ENCODE measurements at places on chromosomes 3 and 15.

DNA sequence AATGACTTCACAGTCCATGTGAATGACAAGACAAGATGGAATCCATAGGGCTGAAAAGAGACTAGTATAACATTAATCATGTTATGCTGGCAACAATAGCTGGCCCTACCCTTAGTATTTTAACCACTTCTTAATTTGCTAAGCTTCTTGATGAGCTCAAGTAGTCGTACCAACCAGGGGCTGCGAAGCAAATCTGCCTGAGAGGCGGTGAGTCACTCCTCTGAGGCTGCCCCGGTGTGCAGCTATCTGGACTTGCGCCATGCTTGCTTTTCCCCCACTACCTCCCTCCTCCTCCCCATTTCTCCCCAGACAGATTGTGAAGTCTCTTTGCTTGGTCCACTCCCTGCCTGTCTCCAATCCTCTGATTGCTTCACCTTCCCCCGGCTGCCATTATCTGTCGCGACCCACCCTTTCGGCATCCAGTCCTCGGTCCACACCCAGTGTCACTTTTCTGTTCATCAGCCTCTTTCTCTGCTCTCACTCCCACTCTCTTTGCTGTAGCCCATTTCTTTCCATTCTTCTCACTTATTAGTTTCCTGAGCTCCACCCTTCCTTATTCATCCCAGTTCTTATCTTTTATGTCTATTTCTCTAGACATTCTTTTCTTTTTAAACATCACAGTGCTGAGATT is 42.7 kb downstream of the DUT start:
- DNase-seq: peak; percentile 49

DNA sequence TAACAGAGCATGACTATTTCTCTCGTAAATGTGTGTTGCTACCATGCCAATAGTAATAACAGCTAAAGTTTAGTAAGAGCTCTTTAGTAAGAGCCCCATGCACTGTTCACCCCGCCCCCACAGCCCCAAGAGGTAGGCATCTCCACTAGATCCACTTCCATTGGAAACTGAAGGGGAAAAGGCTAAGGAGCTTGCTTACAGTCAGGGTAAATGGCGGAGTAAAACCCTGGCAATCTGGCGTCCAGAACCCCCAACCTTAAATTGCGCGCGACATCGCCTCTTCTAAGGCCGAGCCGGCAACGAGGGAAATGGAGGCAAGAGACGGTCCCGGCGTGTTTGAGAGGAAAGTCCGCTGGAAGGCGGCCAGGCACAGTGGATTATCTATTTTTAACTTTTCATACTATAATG is 654 bp upstream of the C3orf38 start:
- DNase-seq: no peak

DNA sequence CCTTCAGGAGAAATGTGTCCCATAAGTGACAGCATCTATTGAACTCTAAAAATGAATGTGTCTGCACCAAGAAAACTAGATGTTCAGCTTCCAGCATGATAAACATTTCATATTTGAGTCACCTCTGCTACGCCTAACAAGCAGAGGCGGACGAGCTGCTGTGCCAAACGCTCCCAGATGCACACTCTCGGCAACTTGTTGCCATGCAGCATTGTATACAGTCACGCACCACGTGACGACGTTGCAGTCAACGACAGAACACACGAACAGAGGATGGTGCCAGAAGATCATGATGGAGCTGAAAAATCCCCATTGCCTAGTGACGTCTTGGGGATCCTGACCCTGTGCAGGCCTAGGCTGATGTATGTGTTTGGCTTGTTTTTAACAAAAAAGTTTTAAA is 137.5 kb downstream of the XXYLT1 start:
- DNase-seq: no peak

- no peak for DNase-seq
Observed at GRCh38 chr3:45596290-45596791, 1.8 kb downstream of the LIMD1 start.

GRCh38 chr3:170220871-170221270 is 1.4 kb upstream of the PRKCI start:
- no peak for DNase-seq

- DNase-seq: no peak
Observed at GRCh38 chr3:8555113-8555661, 53.6 kb downstream of the LMCD1 start.

DNA sequence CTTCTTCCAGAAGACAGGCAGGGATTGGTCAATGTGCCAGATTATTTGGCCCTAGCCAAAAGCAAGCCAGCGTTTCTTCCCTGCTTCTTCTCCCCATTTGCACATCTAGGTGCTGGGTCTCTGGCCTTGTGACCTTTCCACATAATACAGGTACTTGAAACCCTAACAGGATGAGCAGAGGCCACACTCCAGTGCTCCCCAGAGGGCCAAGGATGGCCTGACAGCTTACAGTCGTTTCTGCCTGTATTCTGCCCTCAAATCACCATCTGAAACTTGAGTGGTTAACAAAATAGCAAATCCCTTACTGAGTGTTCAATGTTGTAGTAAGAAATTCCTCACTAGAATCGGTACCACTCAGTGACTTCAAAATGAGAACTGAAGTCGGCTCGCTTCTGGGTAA is 29.1 kb downstream of the MKRN2 start:
- DNase-seq: no peak

DNA sequence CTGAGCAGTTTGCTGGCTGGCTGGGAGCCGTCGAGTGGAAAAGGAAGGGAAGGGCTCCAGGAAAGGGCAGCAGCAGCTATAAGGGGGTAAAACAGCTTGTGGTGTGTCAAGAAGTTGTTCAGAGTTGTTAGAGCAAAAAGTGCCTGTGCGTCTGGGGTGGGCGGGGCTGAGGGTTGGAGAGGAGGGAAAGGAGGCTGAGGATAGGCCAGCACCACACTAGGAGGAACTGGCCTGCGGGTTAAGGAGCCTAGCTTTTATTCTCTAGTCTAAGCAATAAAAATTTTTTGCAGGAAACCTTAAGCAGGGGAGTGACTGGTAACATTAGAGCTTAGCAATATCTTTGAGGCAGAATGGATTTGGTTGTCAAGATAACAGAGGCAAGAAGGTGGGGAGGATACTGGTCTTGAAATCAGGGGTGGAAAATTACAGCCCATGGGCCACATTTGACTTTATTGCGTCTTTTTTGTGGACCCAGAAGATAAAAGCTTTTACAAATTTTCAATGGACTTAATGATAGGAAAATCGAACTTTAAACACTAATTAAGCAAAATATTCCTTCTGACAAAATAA is 134.5 kb upstream of the AADACL2 start:
- no peak for DNase-seq

- DNase-seq: peak; percentile 43
Observed at GRCh38 chr3:87503900-87504498, 227.6 kb upstream of the POU1F1 start.

DNA sequence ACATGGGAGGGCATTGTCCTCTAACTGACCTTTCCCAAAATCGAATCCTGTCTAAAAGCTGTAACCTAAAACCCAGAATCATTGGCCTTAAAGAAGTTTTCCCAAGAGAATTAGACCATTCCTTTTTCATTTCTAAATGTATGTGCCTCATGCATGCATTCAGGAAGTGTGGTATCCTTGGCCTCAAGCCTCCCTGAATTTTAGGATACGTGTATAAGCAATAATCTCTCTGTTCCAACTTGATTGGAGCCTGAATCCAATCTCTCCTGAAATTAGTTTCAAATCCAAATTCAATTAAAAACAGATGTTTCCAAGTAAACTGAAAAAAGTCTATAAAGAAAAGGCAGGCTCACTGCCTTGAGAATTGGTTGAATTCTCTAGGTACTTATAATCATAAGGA is 86.0 kb upstream of the VEPH1 start:
- DNase-seq: no peak

DNA sequence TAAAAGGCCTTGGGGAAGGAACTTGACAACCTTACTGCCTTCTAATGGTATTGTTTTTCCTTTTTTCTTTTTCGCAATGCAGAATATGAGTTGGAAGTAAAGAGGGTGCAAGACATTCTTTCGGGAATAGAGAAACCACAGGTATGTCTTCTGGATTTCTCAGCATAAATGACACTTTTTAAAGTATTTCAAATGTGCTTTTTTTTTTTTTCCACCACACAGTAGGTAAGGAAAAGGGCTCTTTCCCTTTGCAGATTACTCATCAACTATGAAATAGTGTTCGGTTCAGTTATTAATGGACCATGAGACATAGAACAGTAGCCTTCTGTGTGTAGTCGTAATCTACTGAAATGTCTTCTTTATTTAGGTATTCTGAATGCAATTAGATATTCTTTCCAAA is 162.4 kb downstream of the GHSR start:
- DNase-seq: no peak

DNA sequence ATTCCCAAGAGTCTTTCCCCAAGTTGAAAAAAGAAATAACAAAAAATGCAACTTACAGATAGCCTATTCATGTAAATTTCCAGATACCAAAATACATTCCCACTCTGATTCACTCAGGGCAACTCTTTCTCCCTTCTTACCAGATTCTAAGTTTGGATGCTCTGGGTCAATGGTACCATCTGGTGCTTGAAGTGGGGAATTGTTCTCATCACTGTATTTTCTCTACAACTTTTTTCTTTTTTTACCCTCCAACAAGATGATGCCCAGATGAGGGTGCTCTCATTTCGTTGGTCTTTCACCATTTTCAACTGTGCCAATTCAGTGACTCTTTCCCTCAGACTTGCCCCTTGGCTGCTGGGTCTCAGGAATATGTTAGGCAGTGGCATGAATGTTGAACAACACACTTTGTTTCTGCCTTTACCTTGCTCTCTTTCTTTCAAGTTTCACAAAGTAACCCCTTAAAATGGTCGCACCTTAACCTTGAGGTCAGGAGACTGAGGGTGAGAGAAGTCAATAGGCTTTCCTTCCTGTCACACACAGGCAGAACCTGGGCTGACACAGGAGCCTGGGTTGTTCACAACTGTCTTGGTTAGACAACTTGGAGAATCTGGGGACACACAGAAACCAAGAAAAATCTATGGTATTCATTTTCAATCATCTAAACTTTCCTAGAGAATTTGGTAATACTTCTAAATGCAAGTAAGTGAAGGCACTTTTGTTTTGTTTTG is 330.7 kb upstream of the SLCO3A1 start:
- no peak for DNase-seq

GRCh38 chr3:38455639-38456430 is 2.1 kb downstream of the ACVR2B start:
- DNase-seq: peak; percentile 41

DNA sequence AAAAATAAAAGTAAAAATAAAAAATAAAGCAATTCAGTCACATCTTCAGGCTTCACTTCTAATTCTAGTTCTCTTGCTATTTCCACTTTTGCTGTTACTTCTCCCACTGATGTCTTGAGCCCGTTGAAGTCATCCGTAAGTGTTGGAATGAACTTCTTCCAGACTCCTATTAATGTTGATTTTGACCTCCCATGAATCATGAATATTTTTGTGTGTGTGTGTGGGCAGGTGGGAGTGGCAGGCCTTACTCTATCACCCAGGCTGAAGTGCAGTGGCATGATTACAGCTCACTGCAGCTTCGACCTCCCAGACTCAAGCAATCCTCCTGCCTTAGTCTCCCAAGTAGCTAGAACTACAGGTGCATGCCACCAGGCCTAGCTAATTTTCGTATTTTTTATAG is 10.7 kb downstream of the USP4 start:
- no peak for DNase-seq

- DNase-seq: peak; percentile 30
Observed at GRCh38 chr15:44489464-44489863, 47.5 kb upstream of the EIF3J start.

GRCh38 chr15:74123658-74124057 is 6.7 kb upstream of the ISLR2 start:
- DNase-seq: no peak
